Smooth muscle cell of trachea (primary cell): ENCODE measurements at places on chromosomes 2 and 18. TPM values are rescaled to one million over a fixed set of nuclear protein-coding genes. Genes with fewer than 3 reads are reported as not detected.

The UGT1A10 gene
- total RNA-seq: not detected in 2 replicates

The LMAN2L gene
- total RNA-seq: 28.5 and 38.9 TPM in 2 replicates

The CAPN14 gene
- total RNA-seq: 0.33 and 0.58 TPM in 2 replicates

The RSAD2 gene
- total RNA-seq: 0.44 and 0.50 TPM in 2 replicates

The OR6B2 gene
- 0.17 TPM in 1 of 2 replicates, not detected in the other for total RNA-seq

The KLHL30 gene
- 0.29 and 0.66 TPM in 2 replicates for total RNA-seq

The IL1F10 gene
- total RNA-seq: not detected in 2 replicates

The ZNF519 gene
- 3.6 and 4.4 TPM in 2 replicates for total RNA-seq

The TCF23 gene
- total RNA-seq: not detected in 2 replicates

The SLC16A14 gene
- total RNA-seq: 2.0 and 2.6 TPM in 2 replicates

The COL4A3 gene
- 0.17 and 0.29 TPM in 2 replicates for total RNA-seq

The NEU4 gene
- total RNA-seq: under 0.01 TPM in 1 of 2 replicates, not detected in the other

The ANKRD53 gene
- 0.83 and 1.3 TPM in 2 replicates for total RNA-seq

The SNTG2 gene
- not detected in 2 replicates for total RNA-seq

The ERFE gene
- total RNA-seq: 3.6 and 4.2 TPM in 2 replicates
